ENCODE measurements at places on chromosomes 5 and 9.

- no peak for DNase-seq
Measured at GRCh38 chr9:15079989-15080388, 169.8 kb upstream of the FREM1 start.

- no peak for DNase-seq
Measured at GRCh38 chr5:58012102-58012501, 447.8 kb downstream of the PLK2 start.

DNA sequence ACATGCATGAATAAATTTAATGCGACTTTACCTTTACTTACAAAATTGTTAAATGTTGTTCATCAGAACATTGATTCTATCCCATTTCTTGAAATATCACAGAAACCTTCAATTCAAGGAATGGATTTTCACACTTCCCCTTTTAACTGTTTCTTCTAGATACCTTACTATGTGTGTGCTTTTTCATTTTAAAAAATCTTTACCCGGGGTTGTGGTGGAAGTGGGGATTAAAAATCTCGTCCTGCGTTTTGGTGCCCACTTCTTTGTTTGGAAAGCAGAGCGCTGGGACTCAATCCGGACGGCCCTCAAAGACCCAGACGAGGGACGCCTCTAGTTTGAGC is 5.8 kb upstream of the MEF2C start:
- no peak for DNase-seq

- DNase-seq = no peak
Measured at GRCh38 chr5:78260771-78261170, 33.7 kb downstream of the AP3B1 start.

- no peak for DNase-seq
Measured at GRCh38 chr5:17415321-17415758, 82.7 kb upstream of the TAF11L2 start.

GRCh38 chr9:90086101-90086511 is 481.3 kb downstream of the GADD45G start:
- no peak for DNase-seq

- peak; percentile 80 for DNase-seq
Measured at GRCh38 chr9:89759572-89759971, 154.8 kb downstream of the GADD45G start.

GRCh38 chr9:28082671-28083070 is 509.4 kb upstream of the C9orf72 start:
- DNase-seq = no peak

GRCh38 chr9:126301985-126302603 is 24.5 kb upstream of the MVB12B start:
- peak; percentile 65 for DNase-seq

GRCh38 chr9:13149454-13149853 is 130.0 kb downstream of the MPDZ start:
- peak; percentile 77 for DNase-seq

GRCh38 chr5:61493973-61494372 is 161.9 kb downstream of the ZSWIM6 start:
- DNase-seq = no peak

Measured in NCI-H1105 treated with DMSO at 0.1 percent for 48 hours (cell line).